Muscle of arm (tissue), 14 donors: ENCODE measurements at places on chromosomes 5 and 9. TPM values are rescaled to one million over a fixed set of nuclear protein-coding genes. Genes with fewer than 3 reads are reported as not detected.

The GFI1B gene
- not detected for polyA plus RNA-seq

DNA sequence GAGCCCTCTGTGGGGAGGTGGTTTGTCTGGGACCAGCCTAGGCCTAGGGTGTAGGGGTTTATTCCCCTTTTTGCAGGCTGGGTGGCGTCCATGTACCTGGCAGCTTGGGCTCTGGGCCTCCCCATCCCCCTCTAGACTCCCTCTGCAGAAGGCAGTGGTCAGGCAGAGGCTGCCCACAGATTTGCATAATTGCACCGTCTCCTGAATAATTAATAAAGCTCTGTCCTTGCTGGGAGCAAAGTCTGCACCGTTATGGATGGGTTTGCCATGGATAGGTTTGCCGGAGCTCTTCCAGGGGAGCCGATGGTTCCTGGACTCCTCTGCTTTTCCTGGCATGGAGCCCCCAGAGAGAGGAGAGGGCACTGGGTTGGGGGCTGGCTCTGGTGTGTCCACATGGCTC, 60.4 kb downstream of the DAB2IP start:
- DNase-seq = no peak

DNA sequence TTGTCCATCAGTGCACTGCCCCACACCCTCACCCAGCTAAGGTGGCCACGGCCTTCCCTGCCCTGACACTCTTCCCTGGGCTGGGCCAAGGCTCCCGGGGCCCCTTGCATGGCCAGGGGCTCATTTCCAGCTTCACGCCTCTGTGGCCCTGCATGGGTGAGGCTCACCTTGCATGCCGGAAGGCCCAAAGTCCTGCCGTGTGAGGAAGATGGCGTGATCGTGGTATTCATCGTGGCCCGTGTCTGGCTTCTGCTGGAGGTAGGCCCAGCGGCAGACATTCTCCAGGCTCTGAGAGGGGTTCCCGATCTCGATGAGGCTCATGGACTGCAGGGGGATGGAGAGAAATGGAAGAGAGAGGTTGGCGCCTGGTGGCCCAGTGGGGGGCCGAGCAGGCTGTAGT, 98.4 kb downstream of the ZNF354C start:
- no peak for DNase-seq

GRCh38 chr9:130262771-130263170, 2.8 kb upstream of the HMCN2 start:
- no peak for DNase-seq

GRCh38 chr9:112348257-112349007, 15.0 kb upstream of the PTBP3 start:
- peak; percentile 79 for DNase-seq
